ENCODE measurements at places on chromosomes 16 and 17.

DNA sequence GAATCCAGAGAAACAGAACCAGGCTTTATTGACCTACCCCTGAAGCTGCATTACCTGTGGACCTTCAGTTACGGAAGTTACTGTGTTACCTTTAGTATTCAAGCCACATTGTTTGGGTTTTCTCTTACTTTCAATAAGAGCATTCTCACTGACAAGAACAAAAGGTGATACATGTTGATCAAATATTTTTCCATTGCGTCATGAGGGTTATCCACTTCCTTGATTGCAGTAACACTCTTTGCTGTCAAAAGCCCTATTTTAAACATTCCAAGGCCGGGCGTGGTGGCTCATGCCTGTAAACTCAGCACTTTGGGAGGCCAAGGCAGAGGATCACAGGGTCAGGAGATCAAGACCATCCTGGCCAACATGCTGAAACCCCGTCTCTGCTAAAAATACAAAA lies 28.6 kb upstream of the PAFAH1B1 start:
- no peak for DNase-seq

- DNase-seq, result no peak
Observed at GRCh38 chr17:65538675-65539529, 22.5 kb downstream of the AXIN2 start.

GRCh38 chr16:74372369-74372768 lies 3.7 kb upstream of the NPIPB15 start:
- no peak for DNase-seq

- no peak for DNase-seq
Observed at GRCh38 chr17:75350706-75351105, 54.8 kb downstream of the GRB2 start.

DNA sequence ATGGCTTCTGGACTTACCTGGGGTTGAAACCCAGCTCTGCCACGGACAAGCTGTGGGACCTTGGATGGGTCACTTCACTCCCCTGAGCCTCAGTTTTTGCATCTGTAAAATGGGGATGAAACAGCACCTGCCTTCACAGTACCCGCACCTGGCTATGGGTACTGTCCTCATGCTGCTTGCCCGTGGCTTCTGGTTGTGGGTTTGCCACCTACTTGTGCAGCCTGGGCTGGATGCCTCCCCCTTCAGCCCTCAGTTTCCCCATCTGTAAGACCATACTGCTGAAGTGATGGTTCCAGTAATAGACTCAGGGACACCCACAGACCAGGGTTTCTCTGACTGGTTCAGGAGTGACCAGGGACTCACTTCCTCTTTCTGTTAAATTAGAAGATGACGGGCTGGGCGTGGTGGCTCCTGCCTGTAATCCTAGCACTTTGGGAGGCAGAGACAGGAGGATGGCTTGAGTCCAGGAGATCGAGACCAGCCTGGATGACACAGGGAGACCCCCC lies 9.4 kb downstream of the GLIS2 start:
- no peak for DNase-seq
